ENCODE measurements at places on chromosomes 16 and 17.

DNA sequence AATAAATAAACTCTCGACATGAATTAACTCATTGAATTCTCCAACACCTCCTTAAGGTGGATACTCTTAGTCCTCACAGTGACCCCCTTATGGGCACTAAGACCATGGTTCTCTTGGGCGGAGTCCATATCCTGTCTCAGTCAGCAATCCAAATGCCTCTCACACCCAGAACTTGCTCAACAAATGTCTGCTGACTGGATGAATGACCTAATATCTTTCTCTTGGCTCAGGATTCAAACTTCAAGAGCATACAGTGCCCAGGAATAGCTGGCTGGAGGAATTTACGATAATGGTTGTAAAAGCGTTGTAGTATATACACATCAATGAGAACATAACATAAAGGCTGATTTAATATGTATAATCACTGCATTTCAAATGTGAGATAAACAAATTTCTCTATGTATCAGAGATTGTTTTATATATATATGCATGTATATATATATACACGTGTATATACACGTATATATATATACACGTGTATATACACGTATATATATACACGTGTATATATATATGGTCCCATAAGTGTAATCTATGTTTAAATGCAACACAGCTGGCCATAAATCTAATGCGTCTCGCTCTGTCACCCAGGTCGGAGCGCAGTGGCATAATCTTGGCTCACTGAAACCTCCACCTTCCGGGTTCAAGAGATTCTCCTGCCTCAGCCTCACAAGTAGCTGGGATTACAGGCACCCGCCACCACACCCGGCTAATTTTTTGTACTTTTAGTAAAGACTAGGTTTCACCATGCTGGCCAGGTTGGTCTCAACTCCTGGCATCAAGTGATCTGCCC is 6.5 kb upstream of the UBB start:
- DNase-seq: no peak

GRCh38 chr16:30912794-30913412 is 10.5 kb upstream of the FBXL19 start:
- DNase-seq: no peak

DNA sequence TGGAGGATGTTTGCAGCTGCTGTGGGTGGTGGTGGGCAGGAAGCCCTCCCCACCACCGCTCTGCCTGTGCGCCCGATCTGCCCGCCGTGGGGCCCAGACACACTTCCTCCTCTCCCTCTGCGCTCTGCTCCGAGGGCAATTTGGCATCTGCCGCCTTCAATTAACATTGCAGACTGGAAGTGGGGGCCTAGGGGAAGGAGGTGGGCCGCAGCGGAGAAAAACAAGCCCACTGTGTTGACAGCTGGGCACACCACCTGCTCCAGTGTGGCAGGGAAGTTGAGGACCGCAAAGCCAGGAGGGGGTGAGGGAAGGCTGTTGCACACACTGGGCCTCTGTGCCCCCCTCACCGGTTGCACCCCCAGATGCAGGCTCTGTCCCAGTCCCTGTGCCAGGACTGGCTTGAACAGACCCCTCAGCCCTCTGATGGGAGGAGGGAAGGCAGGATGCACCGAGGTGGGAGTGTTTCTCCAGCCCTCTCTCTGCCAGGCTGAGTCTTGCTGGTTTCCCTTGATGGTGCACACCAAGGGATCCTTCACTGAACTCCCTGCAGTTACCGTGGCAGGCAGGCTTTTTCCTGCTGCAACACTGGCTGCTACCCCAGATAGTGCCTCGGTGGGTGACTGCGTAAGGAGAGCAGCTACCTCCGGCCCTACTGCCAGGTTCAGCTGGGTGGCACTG is 72.8 kb upstream of the MED9 start:
- no peak for DNase-seq

GRCh38 chr17:8674344-8675305 is 44.1 kb upstream of the MYH10 start:
- DNase-seq: no peak

DNA sequence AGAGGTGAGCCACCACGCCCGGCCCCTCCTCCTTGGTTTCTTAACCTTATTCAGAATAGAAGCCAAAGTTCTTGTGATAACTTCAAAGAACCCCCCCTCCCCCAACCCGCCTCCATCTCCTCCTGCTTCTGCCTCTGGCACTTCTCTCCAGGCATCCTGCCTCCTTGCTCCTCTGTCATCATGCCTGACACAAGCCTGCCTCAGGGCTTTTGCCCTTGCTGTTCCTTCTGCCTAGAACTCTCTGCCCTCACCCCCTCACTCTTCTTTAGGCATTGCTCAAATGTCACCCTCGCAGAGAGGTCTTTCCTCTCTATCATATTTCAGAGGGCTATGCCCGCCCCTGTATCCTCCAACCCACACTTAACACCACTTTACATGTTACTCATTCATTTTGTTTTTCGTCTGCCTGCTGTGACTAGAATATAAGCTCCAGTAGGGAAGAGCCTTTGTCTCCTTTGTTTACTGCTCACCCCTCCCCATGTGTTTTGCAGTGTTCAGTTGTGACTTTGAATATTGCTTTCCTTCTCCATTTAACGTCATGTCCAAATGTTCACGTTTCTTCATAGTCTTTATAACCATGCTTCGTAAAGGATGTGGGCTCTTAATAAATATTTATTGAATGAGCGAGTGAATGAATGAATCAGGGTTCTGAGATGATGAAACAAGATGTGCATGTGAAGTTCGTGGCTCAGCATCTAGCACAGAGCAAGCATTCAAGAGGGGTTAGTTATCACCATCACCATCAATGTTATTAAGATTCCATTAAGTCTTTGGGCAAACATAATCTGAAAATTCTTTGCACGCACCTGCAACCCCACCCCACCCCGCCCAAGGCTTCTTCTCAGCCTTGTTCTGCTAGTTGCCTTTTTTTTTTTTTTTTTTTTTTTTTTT is 186.2 kb upstream of the WSCD1 start:
- DNase-seq: no peak

DNA sequence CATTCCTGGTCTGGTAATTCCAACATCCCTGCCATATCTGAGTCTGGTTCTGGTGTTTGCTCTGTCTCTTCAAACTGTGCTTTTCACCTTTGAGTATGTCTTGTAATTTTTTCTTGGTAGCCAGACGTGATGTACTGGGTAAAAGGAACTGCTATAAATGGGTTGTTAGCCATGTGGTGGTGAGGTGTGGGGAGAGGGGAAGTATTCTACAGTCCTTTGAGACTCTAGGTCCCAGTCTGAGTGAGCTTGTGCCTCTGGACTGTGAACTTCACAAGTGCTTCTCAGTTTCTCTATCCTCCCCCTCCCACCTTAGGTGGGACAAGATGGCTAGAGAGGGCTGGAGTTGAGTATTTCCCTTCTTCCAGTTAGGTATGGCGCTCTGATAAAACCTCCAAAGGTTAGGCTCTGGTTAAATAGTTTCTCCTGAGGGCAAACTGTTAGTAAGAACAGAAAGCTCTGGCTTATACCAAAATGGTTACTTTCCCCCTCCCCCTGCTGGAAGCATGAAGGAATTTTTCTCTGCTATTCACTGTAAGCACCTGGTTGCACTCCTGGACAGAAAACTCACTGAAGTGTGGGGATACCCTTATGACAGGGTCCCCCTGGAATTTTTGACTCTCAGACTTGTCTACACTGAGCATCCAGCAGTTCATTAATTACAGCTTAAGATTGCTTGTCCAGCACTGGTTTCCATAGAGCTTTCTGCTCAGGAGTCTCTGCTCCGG is 87.8 kb downstream of the MARCHF10 start:
- no peak for DNase-seq

DNA sequence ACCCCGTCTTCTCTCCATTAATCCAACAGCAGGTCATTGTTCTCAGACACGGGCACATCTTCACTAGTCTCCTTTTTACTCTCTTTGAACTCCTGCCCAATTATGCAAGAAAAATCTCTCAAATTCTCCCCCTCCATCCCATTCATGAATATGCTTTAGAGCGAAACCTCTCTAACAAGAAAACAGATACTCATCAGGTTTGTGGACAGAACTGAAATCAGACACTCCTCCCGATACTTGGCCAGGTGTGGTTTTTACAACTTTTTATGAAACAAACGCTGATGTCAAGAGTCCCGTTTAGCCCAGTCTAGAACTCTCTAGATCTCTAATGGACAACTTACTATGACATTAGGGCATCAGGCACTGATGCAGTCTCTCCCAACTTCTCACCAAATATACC is 40.9 kb downstream of the PIK3R5 start:
- no peak for DNase-seq

DNA sequence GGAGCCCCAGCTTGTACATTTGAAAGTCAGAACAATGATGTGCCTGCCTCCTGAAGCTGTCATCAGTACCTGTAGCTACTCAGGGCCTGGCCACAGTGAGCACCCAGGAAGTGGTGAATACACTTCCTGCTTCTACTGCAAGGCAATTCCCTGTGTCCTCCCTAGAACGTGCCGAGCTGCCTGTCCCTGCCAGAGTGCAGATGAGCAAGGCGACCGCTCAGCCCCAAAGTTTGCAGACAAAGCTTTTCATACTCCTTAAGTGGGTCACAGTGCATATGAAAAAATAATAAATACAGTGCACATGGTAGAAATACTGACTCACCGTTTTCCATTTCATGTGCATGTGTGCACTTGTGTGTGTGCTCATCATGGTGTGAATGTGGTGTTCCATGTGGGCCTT is 77.3 kb downstream of the MPRIP start:
- peak; percentile 57 for DNase-seq

- DNase-seq: peak; percentile 62
Measured at GRCh38 chr17:1490643-1491442, 1.6 kb downstream of the MYO1C start.

DNA sequence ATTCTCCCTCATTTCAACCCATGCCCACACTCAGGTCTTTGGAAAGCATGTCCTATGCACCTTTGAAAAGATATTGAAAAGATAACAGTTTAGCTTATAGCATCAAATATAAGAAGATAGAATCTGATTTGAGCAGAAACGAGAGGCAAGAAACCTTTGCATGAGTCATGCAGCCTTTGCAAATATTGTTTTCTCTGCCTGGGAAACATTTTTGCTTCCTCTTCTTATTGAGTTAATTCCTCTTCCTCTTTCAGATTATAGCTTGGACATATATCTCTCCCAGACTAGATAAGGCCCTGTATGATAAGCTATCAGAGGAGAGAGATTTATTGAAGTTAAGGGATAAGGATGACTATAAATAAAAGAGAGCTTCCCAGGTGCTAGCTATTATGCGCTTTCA is 46.1 kb upstream of the KCNJ2 start:
- no peak for DNase-seq

GRCh38 chr16:54320697-54321340 is 34.2 kb upstream of the IRX3 start:
- DNase-seq: no peak

DNA sequence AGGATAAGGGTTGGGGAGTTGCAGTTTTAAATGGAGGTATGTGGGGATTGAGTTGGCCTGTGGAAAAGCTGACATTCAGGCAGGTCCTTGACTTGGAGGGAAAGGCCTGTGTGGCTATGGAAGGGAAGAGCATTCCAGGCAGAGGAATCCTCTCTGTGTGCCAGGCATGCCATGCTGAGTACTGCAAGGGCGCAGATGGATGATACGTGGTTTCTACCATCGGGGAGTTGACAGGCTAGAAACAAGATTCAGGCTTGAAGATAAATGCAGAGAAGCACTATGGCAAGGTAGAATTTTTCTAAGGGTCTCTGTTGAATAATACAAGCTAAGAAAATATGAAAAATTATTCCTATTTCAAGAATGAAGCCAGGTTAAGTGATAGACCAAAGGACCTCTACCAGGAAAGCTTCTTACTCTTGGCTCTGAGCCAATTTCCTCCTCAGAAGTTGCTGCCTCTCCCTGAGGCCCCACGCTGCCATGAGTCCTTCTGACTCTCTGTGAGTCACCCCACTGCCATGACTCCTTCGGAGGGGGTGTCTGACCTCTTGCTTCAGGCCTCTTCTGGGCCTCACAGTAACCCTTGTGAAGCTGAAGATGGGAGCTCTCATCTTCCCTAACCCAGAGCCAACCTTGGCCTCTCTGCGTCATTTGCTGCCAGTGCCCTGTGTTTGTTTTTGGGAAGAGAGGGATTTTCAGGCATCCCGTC is 75.8 kb downstream of the WNT3 start:
- no peak for DNase-seq

- DNase-seq: no peak
Measured at GRCh38 chr16:20042848-20043247, 30.8 kb downstream of the GPR139 start.

- no peak for DNase-seq
Measured at GRCh38 chr17:57965521-57966160, 10.4 kb upstream of the CUEDC1 start.

DNA sequence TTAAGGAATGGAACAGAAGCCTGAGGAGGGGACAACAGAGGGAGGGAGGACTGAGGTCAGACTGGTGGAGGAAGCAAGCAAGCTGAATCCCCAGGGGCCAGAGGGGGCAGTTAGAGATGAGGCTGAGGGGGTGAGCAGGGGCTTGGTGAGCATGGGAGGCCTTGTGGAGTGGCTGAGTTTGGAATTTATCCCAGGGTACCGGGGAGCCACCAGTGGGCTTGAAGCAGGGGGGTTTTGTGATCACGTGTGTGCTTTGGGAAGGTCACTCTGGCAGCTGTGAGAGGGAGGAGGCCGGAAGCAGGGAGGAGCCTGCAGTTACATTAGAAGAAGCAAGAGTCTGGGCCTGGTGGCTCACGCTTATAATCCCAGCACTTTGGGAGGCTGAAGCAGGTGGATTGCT is 9.8 kb upstream of the CTCF start:
- DNase-seq: no peak
